ENCODE measurements at places on chromosomes 4 and X.

GRCh38 chr4:121428721-121429120, 47.9 kb upstream of the QRFPR start:
- no peak for DNase-seq

GRCh38 chr4:176321589-176321988, 1.8 kb downstream of the SPCS3 start:
- no peak for DNase-seq

GRCh38 chr4:72817012-72817411, 248.0 kb upstream of the ADAMTS3 start:
- no peak for DNase-seq

GRCh38 chrX:27675493-27675892, 85.3 kb downstream of the DCAF8L2 start:
- no peak for DNase-seq

- DNase-seq, result no peak
Measured at GRCh38 chr4:168771251-168771650, 238.8 kb downstream of the CBR4 start.
